T-helper 17 cell (primary cell): ENCODE measurements at places on chromosomes 6 and 20.

- no peak for DNase-seq
Observed at GRCh38 chr20:1130847-1131246, 12.4 kb downstream of the PSMF1 start.

GRCh38 chr6:130575971-130576370 is 210.2 kb downstream of the TMEM200A start:
- DNase-seq = no peak

DNA sequence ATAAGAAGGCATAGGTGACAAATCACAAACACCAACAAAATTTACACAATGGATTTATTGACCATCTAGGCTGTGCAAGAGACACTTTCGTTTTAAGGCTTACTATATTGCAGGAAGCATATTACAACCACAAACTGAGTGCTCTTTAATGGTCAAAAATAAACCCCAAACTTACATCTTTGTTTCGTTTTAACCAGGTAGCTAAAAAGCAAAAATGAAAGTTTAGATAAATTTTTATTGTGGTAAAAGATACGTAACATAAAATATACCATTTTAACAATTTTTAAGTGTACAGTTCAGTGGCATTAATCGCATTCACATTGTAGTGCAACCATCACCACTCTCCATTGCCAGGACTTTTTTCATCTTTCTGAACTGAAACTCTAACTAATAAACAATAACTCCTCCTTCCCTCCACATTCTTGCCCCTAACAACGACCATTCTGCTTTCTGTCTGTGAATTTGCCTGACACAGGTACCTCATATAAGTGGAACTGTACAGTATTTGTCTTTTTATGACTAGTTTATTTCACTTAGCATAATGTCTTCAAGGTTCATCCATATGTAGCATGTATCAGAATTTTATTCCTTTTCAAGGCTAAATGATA is 32.3 kb upstream of the DUSP22 start:
- no peak for DNase-seq

DNA sequence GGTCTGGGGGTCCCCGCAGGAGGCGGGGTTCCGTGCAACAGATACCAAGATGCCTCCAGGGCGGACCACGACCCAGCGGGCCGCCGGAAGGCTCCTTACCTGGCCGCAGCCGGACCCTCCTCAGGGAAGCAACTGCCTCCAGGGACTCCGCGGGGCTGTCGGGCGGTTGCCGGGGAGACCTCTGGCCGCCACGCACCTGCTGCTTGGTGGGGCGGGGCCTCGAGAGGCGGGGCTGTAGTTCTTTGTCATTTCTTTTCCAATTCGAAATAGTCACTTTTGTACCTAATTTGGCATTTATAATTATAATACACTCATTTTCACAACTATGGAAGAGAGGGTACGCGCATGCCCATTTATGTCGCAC is 647 bp downstream of the AK9 start:
- DNase-seq = peak; percentile 52

- DNase-seq = no peak
Observed at GRCh38 chr6:6538261-6538660, 50.3 kb upstream of the LY86 start.

GRCh38 chr6:132995432-132995831 is 181.1 kb downstream of the RPS12 start:
- DNase-seq = no peak

GRCh38 chr6:166413491-166413951 is 30.8 kb upstream of the MPC1 start:
- DNase-seq = no peak

GRCh38 chr6:13434777-13435176 is 52.6 kb downstream of the GFOD1 start:
- no peak for DNase-seq

GRCh38 chr6:53201270-53201669 is 52.6 kb upstream of the GCM1 start:
- DNase-seq = no peak

DNA sequence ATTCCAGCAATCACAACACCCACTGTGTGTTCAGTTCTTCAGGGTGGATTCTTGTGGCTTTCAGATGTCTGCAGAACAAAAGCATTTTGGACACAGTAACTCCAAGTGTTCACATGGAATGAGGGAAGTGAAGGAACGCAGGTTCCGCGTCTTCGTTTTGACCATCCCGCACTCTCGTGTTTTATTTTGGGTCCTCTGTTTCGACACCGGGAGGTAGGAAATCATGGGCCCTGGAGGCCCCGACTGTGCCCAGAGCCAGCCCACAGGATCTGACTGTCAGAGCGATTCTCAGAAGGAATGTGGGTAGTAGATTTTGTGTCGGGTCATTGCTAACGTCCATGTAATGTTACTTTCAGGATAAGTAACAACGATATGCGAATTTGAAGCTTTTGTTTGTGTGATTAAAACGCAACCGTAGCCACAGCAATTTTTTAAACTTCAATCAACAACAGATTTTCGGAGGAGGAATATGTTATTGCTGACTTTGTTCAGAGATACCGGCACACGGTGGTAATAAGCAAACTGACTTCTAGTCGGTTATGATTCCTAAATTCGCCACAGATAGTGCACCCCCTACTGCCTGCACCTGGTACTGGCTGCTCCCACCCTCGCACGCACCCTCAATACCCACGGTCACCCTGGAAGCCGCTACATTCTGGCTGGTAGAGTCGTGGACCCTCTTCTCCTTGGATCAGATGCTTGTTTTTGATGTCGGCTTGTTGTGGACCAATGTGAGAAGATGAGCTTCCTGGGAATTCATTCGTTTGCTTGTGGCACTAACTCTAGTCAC is 10.5 kb downstream of the NPEPL1 start:
- DNase-seq = no peak

DNA sequence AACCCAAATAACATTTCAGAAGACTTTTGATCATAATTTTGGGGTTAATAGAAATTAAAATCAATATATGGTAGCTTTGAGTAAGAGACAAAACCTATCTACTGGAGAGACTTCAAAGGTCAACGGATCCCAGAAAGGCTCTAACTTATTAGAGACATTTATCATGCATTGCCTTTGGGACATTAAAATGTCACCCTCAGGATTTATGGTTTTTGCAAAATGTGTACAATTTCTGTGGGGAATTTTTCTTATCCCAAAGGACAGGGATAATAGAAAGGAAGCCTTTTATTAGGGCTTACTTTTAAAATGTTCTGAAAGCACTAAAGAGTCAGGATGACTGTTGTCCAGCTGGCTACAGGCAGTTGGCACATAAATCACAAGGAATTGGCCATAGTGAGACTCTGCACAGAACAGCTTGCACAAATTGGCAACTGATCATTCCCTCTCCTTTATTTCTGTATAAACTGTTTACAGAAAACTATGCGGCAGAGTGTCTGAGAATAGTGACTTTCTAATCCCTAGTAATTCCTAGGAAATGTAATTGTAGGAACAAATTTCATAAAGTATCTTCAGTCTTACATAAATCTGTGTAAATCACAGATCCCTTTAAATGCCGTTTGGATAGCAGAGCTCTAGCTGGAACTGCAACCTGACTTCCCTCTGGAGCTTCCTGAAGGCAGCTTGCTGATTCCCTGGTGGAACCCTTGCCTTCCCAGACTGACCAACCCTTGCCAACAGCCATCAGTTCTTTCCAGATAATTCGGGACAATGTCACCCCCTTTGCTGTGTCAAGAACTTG is 201.1 kb upstream of the PREP start:
- no peak for DNase-seq

GRCh38 chr20:40481743-40482458 is 207.1 kb downstream of the MAFB start:
- no peak for DNase-seq

- DNase-seq = no peak
Observed at GRCh38 chr6:124772733-124773319, 189.4 kb upstream of the RNF217 start.

- no peak for DNase-seq
Observed at GRCh38 chr6:48765352-48765961, 654.5 kb upstream of the PTCHD4 start.

DNA sequence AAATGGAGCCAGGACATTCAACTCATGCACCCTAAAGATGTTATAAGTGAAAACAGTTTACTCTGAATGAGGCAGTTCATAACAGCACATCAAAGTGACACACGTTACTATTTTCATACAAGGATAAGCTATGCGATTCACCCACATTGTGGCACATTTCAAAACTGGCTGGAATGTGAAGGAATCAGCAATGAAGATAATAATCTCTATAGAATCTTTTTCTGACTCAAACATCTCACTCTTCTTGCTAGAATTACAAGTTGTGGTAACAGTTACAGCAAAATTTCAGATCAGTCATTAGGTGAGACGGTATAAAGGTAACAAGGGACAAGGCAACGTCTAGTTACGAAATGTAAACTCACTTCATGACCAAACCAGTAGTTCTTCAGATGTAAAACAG is 17.5 kb downstream of the TMEM244 start:
- DNase-seq = no peak

DNA sequence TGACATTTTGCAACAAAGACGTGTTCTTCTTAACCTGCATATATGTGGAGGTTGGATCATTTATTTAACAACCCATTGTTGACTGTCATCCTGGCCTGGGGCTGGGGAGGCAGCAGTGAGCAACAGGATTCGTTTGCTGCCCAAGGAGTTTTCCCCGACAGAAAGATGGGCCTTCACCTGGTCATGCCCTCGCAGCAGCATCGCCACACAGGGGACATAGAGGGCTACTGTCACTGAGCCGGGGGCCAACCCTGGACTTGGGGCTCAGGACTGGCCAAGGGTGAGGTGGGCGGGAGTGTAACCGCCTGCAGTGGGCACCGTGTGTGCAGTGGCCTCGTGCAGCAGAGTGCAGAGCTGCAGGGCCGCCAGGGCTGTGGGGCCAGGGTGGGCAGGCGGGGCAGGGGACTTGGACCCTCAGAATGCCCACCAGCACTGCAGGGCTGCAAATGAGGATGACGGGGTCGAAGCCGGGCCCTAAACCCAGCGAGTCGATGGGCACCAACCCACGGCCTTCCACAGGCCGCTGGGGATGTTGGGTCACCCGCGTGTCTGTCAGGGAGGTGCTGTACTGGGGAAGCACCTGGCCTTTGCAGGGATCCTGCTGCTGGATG is 11.8 kb downstream of the DUSP22 start:
- no peak for DNase-seq

GRCh38 chr6:158040051-158040803 is 58.6 kb downstream of the SYNJ2 start:
- no peak for DNase-seq

GRCh38 chr20:2617099-2617714 is 35.2 kb upstream of the NOP56 start:
- no peak for DNase-seq

- no peak for DNase-seq
Observed at GRCh38 chr20:50342638-50343102, 152.0 kb downstream of the CEBPB start.

GRCh38 chr6:98525860-98526259 is 308.5 kb upstream of the POU3F2 start:
- no peak for DNase-seq

DNA sequence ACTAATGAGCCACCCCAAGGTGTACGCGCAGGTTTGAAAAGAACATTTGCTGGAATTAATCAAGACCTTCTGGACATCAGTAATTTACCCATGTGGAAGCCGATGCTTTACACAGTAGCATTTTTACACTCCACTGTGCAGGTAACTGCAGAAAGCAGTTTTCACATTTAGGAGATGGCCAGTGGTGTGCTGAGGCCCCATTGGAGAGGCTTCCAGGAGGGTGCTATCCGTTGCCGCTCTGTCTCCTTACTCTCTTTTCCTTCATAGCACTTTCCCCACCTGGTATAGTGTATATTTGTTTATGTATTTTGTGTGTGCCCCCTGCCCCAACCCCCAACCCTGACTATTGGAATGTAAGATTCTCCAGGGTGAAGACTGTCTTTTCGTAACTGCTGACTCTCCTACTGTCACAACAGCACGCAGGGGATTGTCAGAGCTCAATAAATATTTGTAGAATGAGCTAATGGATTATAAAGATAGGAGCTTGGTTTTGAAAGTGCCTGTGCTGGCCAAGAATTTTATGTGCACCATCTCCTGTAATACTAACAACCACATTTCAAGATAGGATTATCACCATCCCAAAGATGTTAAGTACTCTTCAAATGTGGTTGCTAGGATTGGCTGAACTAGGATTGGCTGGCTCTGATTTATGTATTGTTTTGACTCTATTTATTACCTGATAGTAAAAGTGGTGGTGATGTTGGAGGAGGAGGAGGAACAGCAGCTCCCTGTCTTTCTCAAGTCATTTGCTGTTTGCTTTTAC is 74.0 kb upstream of the GLP1R start:
- DNase-seq = no peak

GRCh38 chr6:113894712-113895674 is 37.8 kb downstream of the MARCKS start:
- DNase-seq = no peak

DNA sequence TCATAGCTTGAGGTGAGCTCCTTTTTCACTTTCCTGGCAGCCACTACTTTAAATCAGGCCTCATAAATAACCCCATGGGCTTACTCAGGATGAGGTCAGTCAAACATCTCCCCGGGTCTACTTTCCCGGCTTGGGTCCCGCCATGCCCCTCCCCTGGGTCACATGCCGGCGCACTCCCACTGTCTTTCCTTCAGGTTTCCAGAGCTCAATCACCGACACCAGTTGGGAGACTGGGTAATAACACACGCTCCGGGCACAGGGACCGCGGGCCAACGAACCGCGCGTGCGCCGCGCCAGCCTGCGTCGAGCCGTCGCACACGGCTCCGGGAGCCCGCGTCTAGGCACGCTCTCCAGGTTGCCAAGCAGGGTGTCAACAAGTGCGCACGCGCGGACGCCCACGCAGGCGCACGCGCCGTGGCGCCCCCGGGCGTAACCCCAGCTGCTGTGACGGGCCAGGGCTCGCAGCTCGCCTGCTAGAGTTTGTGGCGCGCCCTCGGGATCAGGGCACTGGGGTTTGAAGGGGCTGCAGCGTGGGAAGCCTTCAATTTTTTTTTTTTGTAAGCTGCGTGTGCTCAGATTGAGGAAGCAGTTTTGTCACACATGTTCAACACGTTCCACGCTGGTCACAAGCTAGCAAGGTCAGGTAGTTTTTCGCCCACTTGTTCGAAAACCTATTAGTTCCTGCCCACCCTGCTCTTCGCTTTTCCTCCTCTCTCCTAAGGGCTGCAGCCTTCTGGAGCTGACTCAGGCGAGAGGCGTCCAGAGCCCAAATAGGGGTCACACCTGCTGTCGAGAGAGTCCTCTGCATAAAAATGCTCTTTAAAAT is 31.8 kb downstream of the TFAP2B start:
- no peak for DNase-seq

DNA sequence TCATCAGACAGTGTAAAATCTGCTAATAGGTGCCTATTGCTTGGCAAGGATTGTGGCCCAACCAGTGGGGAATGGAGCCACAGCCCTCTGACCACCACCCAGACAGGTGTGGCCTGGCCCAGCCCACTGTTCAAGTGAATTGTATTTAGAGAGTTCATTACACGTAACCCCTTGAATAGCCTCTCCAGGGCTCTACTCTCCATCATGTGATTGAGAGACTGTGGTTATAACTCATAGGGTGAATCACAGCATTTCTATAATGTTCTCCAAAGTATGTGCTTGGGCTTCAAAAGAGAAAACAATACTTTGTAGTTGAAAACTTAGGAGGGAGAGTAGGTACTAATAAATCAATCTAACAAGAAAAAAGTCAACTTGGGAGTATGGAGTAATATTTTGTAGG is 38.4 kb downstream of the ALDH8A1 start:
- no peak for DNase-seq
